ENCODE measurements at places on chromosomes 2 and 18.

GRCh38 chr2:129689653-129690448 lies 289.6 kb upstream of the RAB6C start:
- DNase-seq = no peak
- no peaks in the 10 kb centered on the region for H3K36me3 ChIP-seq
- H3K27me3 ChIP-seq = peaks cover 12% of the 10 kb centered on the region
- H3K4me1 ChIP-seq = no peaks in the 10 kb centered on the region
- H3K27ac ChIP-seq = no peak overlapping the region

- H3K4me3 ChIP-seq = no peak overlapping the region
- no peaks in the 10 kb centered on the region for H3K27me3 ChIP-seq
- H3K4me1 ChIP-seq = peaks cover 2% of the 10 kb centered on the region
- H3K36me3 ChIP-seq = peaks cover 46% of the 10 kb centered on the region
- H3K27ac ChIP-seq = no peak overlapping the region
- no peak for DNase-seq
Measured at GRCh38 chr18:70028734-70029133, 81.1 kb upstream of the CD226 start.

- H3K27ac ChIP-seq = no peak overlapping the region
- H3K4me1 ChIP-seq = peaks cover 25% of the 10 kb centered on the region
- no peaks in the 10 kb centered on the region for H3K27me3 ChIP-seq
- H3K36me3 ChIP-seq = peaks cover 36% of the 10 kb centered on the region
- no peak for DNase-seq
- H3K4me3 ChIP-seq = no peak overlapping the region
Measured at GRCh38 chr2:38586931-38587330, 15.8 kb downstream of the HNRNPLL start.

DNA sequence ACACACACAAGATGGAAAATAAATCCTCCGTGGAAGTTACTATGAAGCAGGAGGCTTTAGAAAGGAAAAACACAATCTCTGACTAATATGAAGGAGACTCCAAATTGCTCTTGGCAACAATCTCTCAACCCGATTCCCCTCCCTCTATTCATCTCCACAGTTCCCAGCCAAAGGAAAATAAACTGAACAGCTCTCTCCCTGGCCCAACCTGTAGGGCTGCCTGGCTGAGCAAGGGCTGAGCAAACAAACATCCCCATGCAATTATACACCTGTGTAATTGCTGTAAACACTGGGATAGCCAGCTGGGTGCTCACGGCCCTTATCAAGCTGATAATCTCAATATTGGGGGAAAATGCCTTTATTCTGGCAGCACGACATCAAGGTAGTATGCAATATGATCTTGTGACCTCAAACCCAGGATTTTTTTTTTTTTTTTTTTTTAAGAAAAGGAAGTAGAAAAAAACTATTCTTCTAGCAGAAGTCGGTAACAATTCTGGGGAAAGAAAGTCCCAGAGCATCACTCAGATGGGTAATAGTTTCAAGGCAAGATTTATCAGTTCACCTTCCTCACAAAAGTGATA lies 203.3 kb upstream of the SMAD2 start:
- peaks cover 12% of the 10 kb centered on the region for H3K4me1 ChIP-seq

- H3K27ac ChIP-seq = no peak overlapping the region
- H3K36me3 ChIP-seq = no peaks in the 10 kb centered on the region
- DNase-seq = no peak
- H3K4me1 ChIP-seq = no peaks in the 10 kb centered on the region
- no peaks in the 10 kb centered on the region for H3K27me3 ChIP-seq
Measured at GRCh38 chr2:123093199-123093598, 931.9 kb upstream of the CNTNAP5 start.

Measured in activated CD4-positive, alpha-beta T cell treated with anti-CD3 and anti-CD28 coated beads, Interleukin-2, amount 10 ng/mL, durations not matched to agents 7 days and 5 days (primary cell).